Thoracic aorta (tissue), 2 donors: ENCODE measurements at places on chromosomes 2 and 18.

GRCh38 chr2:11835403-11835802 is 89.0 kb downstream of the LPIN1 start:
- no peaks in the 10 kb centered on the region for H3K36me3 ChIP-seq
- no peak overlapping the region for H3K4me3 ChIP-seq
- no peaks in the 10 kb centered on the region for H3K27me3 ChIP-seq
- H3K4me1 ChIP-seq = peaks cover 5% of the 10 kb centered on the region

GRCh38 chr2:146147448-146148012 is 1627.6 kb upstream of the ZEB2 start:
- H3K4me3 ChIP-seq = no peak overlapping the region
- no peak for DNase-seq
- H3K36me3 ChIP-seq = no peaks in the 10 kb centered on the region
- H3K27ac ChIP-seq = no peak overlapping the region

- H3K27ac ChIP-seq = peak overlapping the region; percentile 56
- no peaks in the 10 kb centered on the region for H3K36me3 ChIP-seq
- no peak for DNase-seq
- peaks cover 18% of the 10 kb centered on the region for H3K4me1 ChIP-seq
- no peaks in the 10 kb centered on the region for H3K27me3 ChIP-seq
Observed at GRCh38 chr18:7617738-7618422, 50.8 kb downstream of the PTPRM start.

GRCh38 chr2:236866542-236867340 is 218.9 kb upstream of the COPS8 start:
- no peaks in the 10 kb centered on the region for H3K27me3 ChIP-seq
- H3K36me3 ChIP-seq = no peaks in the 10 kb centered on the region
- no peak overlapping the region for H3K27ac ChIP-seq
- no peaks in the 10 kb centered on the region for H3K4me1 ChIP-seq
- H3K4me3 ChIP-seq = no peak overlapping the region
- DNase-seq = no peak

GRCh38 chr2:148106331-148106730 is 85.4 kb downstream of the MBD5 start:
- no peak for DNase-seq
- H3K4me1 ChIP-seq = peaks cover 8% of the 10 kb centered on the region
- H3K27me3 ChIP-seq = no peaks in the 10 kb centered on the region
- no peaks in the 10 kb centered on the region for H3K36me3 ChIP-seq

GRCh38 chr2:10658914-10659257 is 30.9 kb downstream of the NOL10 start:
- H3K36me3 ChIP-seq = peaks cover 22% of the 10 kb centered on the region
- no peak overlapping the region for H3K27ac ChIP-seq
- no peaks in the 10 kb centered on the region for H3K4me1 ChIP-seq
- no peak overlapping the region for H3K4me3 ChIP-seq
